ENCODE measurements at places on chromosomes 3 and 15.

DNA sequence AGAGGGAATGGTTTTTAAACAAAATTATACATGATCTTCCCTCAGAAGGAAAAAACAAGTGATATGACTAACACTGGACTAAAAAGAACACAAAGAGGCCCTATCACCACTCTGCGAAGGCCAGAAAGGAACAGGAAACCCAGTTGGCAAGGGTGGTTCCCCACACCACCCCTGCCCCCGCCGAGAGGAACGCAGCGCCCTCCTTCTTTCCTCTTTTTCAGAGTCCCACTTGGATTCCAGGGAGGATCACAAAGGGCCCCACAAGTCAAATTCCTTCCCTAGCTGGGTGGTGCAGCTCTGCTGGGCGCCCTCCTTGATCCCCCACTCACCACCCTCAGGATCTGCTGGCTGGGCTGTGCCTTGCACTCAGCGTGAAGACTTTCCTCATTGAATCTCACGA is 29.8 kb downstream of the PLA1A start:
- no peak for DNase-seq

DNA sequence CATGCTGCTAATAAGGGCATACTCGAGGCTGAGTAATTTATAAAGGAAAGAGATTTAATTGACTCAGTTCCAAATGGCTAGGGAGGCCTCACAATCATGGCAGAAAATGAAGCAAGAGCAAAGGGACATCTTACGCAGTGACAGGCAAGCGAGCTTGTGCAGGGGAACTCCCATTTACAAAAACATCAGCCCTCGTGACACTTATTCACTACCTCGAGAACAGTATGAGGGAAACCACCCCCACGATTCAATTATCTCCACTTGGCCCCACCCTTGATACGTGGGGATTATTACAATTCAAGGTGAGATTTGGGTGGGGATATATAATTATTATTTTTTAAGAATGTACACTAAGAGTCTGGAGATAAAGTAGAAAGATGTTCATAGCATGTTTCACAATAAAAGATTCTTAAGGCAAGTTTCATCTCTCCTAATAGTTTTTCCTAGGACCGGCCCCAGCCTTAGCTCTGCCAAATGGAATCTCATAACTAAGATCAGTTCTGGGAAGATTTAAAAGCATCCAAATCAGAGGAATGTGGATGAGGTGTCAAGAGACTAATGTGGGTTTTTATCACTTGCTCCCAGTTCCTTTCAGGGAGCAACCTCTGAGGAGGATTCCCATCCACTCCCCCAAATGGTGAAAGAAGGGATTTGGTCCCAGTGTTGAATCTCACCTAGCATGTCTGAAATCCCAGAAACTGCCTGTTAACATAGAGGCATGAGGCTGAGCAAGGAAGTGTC is 221.0 kb downstream of the ZMAT3 start:
- DNase-seq, result no peak

- peak; percentile 17 for DNase-seq
Measured at GRCh38 chr15:40754574-40754882, 526 bp downstream of the RMDN3 start.

DNA sequence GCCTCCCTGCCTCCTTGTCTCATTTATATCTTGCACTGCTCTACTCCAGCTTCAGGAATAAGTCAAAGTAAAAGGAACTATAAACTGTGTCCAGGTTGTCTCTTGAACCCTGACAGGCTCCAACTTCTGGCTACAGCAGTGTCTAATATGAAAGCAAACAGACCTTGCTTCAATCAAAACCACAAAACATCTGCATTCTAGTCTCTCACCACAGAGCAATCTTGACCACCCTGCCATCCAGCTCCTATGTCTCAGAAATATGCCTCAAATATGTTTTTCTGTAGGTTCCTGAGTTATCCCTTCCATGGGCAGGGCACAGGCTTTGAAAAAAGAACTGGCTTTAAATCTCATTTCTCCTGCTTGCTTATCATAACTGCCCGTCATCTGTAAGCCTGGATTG is 13.0 kb upstream of the RAMAC start:
- DNase-seq, result no peak

GRCh38 chr3:186985661-186986364 is 55.5 kb downstream of the ST6GAL1 start:
- DNase-seq, result no peak

DNA sequence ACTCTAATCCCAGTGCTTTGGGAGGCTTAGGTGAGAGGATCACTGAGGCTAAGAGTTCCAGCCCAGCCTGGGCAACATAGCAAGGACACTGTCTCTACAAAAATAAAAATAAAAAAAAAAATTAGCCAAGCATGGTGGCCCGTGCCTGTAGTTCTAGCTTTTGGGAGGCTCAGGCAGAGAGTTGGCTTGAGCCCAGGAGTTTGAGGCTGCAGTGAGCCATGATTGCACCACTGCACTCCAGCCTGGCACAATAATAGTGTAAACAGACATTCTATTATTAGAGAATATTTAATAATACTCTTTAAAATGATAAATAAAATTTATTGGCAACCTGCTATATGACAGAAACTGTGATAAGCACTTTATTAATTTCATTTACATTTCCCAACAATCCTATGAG is 908.9 kb downstream of the TUSC7 start:
- no peak for DNase-seq

DNA sequence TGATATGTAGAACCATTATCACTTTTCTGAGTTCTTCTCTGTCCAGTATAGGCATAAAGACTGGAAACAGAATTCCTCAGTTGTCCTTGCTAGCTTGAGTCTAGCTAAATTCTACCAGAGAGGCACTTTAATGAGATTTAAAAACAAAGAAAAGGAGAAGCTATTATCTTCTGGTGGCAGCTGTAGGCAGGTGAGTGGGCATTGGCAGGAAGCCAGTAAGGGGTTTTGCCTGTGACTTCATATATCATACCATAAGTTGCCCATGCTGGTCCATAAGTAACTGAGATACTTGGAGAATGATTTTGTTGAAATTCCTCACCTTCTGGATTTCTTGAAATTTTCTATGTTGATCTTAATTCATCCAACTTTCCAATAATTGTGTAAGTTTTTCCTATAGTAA is 402.3 kb upstream of the TGFBR2 start:
- no peak for DNase-seq

GRCh38 chr3:167113035-167113830 is 266.9 kb downstream of the ZBBX start:
- DNase-seq, result no peak

- no peak for DNase-seq
Measured at GRCh38 chr15:63587527-63587926, 9.7 kb upstream of the FBXL22 start.

GRCh38 chr3:191008074-191008473 is 145.6 kb upstream of the GMNC start:
- no peak for DNase-seq

- DNase-seq, result peak; percentile 38
Measured at GRCh38 chr15:70096215-70097062, 1.3 kb downstream of the TLE3 start.

- DNase-seq, result no peak
Measured at GRCh38 chr3:122235147-122235546, 51.7 kb downstream of the CASR start.

- DNase-seq, result no peak
Measured at GRCh38 chr15:59491062-59491461, 53.1 kb downstream of the FAM81A start.

GRCh38 chr3:72613871-72614270 is 234.4 kb downstream of the SHQ1 start:
- DNase-seq, result no peak

- no peak for DNase-seq
Measured at GRCh38 chr3:73661265-73661664, 36.5 kb upstream of the PDZRN3 start.

GRCh38 chr3:196207833-196208607 is 3.2 kb downstream of the ZDHHC19 start:
- peak; percentile 54 for DNase-seq
